Activated CD8-positive, alpha-beta memory T cell treated with anti-CD3 and anti-CD28 coated beads for 1 hour (primary cell): ENCODE measurements at places on chromosomes 12 and 14.
A peak's percentile ranks its signal among the peaks of the same experiment; 100 is the strongest.

DNA sequence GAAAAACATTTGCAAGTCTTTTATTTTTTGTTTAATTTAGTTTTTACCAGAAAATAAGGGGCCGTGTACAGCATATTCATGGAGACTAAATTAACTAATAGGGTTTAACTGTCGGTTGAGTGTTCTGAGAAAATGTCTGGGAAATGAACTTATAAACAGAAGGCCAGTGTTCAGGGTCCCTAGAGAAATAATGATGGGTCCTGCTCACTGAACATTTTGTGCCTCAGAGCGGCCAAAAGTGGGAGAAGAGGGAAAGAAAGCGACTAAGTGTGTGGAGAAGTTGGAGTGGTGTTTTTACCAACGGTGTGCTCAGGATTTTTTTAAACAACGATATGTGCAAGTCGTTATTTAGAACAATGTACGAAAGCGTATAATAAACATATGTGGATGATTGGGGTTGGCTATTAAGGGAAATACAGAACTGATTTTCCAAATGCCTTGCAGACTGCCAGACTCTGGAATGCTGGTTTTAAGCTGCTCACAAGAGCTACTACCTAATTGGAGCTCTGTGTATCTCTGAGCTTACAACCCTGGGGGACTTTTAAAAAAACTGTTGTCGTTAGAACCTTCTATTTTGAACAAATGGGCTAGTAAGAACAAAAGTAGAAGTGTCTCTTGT, 166.7 kb downstream of the SLC38A4 start:
- DNase-seq = no peak

- no peak for DNase-seq
Observed at GRCh38 chr12:57726151-57726883, 12.2 kb downstream of the AGAP2 start.

- no peak for DNase-seq
Observed at GRCh38 chr12:55713721-55714120, 2.1 kb upstream of the BLOC1S1 start.

DNA sequence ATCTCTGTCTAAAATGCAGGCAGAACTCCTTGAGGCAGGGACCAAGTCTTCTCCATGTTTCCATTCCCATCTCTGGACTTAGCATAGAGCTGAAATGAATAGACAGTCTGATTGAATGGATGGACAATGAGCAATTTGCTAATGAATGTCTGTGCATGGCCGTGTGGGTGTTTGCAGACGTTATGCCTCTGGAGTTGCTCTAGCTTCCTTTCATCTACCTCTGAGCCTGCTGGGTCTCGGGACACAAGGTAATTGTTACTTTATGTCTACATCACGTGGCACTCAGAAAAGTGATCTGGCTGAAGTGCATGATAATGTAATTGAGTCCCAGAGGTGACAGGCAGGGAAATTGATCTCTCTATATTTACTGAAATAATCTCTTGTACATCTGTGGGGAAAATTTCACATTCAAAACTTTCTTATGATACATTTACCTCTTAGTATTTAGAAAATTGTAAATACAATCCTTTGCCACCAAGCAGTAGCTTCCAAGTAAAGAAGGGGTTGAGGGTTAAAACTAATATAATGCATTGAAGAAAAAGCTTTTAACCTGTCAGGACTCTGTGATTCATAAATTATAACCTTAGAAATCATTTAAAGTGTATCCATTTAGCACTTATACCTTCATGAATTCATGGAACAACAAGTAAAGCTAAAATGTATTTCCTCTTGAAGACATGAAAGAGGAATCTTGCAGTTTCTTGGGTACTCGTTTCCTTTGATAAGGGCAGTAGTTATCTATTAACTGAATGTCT, 424.1 kb downstream of the APAF1 start:
- no peak for DNase-seq

DNA sequence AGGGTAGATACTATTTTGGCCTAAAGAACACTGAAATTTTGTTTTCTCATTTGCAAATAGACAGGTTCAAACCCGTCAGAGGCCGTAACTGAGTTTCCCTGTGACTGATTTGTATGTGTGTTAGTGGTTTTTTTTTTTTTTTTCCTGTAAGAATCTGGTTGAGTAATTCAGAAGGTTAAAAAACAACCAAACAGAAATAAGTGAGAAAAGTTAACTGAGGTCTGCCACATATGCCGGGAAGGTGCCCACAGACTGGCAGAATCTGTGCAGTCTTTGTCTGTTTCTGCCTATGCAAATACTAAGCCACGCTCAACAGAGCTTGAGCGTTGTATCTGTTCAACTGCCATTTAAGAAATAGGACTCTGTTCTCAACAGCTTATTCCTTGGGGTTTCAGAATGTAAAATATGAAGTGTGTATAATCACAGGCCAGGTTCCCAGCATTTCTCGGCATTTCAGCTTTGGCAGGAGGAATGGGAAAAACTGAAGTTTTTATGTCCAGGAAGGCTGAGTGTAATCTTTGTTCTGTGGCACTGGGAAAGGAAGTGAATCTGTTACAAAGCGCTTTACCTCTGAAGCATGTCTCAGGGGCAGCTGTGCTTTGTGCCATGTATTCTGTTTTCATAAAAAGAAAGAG, 181.9 kb downstream of the PRKCH start:
- DNase-seq = peak; percentile 39

DNA sequence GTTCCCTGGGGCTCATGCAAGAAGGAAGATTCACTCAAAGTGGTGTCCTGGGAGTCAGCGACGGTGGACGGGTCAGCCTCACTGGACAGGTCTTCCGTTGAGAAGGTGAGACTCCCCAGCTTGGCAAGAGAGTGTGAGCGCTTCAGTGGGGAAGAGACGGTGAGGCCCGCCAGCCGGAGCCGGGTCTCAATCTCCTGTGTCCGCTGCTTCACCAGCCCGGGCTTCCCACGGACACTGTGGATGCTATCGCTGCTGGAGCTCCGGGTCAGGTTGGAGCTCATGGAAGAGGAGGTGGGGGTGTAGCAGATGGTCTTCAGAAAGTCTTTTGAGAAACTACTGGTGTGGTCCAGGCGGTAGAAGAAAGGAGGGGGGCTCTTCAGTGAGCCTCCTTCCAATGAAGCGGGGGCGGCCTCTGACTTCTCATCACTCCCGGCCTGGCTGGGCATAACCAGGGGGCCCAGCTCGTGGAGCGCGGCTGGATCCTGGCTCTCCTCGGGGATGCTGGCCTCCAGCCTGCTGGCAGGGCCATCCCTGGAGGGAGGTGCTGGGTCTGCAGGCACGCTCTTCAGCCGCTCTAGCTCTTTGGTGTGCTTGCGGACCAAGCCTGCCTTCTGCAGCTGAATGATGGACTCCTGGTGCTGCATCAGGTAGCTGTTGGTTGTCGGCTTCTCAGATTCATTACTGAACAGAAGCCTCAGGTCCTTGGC, 56.9 kb upstream of the CORO1C start:
- no peak for DNase-seq

- DNase-seq = no peak
Observed at GRCh38 chr14:32908196-32909084, 30.2 kb upstream of the NPAS3 start.

DNA sequence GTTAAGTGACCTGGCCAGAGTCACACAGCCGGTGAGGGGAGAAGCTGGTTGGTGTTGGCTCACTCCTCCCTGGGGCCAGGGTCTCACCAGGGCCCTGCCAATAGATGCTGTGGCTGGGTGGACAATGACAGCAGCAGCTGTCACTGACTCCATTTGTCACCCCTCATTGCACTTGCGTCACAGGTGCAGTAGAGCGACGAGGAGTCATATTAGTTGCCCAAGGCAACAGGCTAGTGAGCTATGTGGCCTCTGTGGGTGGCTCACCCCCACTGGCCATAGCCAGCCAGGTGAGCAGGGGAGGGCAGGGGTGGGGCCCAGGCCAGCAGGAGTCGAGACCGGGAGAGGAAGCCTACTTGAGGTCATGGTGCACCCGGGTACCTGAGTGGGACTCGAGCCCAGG, 9.7 kb downstream of the SLC25A47 start:
- no peak for DNase-seq

DNA sequence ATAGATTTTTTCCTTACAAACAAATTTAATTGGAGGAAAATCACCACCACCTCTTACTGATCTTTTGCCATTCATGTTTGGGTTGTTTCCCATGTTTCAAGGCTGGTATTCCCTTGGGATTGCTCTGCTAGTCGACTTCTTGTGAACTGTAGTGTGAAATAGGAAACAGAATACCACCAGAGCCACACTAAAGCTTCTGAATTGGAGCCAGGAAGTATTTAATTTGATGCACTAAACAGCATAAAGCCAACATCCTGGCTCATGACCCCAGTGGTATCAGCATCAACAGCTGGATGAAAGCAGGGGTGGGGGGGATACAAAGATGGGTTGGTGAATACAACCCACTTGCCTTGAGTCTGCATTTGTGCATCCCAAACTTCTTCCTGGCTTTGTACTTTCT, 127.5 kb downstream of the TBC1D30 start:
- no peak for DNase-seq

GRCh38 chr14:23436327-23437132, 1.1 kb upstream of the MYH7 start:
- DNase-seq = no peak

DNA sequence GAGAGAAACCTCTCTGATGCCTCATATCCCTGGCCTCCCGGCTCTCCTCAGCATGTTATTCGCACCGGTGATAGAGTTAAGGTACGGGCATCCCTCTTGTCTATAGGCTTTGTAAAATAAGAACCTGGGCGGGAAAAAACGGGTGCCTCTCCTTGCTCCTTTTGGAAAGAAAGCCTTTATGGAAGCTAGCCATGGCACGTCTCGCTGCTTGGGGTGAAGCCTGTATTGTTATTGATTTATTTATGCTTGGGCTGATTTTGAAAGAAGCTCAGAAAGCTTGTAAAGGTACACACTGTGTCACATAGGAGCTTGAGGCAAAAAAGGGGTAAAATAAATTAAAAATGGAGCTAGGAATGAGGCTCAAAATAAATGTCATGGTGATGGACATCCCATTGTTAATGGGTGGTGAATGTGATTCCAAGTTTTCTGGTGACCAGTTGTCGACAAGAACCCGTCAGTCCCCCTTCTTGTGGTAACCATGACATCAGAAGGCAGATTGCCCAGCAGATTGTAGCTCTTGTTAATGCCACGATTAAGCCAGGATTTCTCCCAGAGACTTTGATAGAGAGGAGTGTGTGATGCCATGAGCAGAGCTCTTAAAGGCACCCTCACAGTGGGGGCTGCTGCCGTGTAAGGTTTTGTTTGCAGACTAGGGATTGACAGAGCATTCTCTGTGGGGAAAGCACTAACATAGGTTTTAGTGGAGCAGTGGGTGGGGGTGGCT, 50.4 kb upstream of the ASPG start:
- no peak for DNase-seq

- DNase-seq = no peak
Observed at GRCh38 chr12:991350-992333, 619 bp downstream of the ERC1 start.
